C1 segment of cervical spinal cord (tissue), 14 donors: ENCODE measurements at places on chromosomes 1 and 21.

DNA sequence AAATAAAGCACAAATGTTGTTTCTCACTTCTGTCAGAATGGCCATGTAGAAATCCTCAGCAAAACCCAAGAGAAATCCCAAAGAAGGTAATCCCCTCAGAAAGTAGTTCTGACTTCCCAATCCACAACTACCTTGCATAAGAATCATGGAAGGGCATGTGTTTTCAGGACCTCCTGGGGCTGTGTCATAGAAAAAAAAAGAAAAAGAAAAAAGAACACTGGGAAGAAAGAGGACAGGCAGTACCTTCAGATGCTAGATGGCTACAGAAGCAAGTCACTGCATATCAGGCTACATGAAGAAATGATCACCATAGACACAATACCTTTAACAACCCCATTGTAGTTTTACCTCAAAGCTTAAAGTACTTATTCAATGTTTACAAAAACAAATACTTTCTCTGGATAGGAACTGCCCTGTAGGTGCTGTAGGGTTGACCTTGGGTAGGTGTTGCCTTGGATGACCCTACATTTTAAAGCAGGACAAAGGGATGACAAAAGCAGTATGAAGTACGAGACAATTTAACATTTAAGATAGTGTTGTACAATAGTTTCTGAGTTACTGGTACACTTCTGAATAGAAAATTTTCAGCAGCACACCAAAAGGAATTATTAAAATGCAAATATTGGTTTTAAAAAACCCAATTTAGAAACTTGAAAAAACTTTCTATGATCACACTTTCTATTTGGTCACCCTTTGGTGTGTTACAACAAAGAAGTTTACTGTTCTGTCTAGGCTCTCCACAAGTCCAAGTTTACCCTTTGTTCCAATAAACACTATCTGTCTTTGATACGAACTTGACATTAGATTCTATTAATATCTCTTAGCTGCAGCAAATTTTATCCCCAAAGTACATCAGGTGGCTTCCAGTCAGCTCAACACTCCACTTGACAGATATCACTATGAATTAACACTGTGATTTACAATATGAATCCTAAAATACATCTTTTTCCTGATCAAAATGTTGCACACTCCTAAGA, 5.0 kb downstream of the TRIT1 start:
- DNase-seq: no peak

DNA sequence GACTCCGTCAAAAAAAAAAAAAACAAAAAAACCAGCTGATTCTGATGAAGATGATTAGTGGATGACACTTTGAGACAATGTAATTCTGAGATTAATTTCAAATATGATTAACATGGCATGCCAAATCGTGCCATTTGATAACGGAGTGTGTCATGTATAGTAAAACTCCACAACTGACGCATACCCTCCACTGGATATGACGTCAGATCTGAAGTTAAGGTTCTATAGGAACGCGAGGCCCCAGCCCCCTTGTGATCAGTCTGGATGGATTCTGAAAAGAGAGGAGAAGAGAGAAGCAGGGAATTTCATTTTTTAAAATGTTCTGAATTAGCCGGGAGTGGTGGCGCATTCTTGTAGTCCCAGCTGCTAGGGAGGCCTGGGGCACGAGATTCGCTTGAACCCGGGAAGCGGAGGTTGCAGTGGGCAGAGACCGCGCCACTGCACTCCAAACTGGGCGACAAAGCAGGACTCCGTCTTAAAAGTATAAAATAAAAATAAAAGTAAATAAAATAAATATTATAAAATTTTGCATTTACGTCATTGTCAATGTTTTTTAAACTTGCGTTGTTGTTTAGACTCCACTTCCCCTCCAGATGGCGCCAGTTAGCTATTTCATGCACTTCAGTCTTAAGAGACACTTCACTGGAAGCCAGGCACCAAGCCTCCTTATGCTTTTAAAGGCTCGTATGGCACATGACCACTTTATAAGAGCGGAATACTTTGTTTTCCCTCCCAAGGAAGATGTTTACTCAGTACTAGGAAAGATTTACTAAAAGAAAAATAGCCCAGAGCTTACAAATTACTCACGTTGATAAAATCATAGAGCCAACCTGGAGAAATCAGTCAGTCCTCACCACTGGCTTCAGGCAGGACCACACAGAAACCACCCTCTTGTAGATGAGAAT, 65.5 kb downstream of the UBE2U start:
- DNase-seq: peak; percentile 49

- DNase-seq: no peak
Observed at GRCh38 chr1:197130677-197131304, 15.7 kb downstream of the ASPM start.

DNA sequence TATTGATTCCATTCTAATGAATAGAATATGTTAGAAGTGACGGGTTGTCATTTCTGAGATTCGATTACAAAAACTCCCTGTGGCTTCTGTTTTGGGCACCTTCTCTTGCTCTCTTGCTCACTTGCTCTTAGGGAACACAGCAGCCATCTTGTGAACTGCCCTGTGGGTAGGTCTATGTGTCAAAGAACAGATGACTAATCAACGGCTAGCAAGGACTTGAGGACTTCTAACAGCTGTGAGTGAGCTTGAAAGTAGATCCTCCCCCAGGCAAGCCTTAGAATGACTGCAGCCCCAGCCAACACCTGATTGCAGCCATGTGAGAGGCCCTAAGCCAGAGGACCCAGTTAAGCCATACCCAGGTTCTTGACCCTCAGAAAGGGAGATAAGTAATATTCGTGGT, 49.3 kb downstream of the AZIN2 start:
- no peak for DNase-seq

DNA sequence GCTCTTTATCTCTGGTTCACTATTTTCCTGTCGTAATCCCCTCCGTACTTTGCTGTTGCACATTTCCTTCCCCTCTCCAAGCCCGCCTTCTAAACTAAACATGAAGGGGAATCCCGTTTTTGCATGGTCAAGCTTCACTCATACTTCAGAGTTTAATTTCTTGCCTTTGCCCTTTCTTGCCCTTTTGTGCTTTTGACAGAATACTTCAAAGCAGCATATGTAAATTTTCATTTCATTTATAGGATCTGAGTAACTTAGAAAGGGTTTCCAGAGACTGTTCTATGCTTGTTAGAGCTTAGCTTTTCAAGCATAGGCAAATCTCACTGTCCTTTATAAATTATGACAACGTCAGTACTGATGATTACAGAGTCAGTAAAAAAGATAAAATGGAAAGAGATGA, 27.7 kb downstream of the SPATA45 start:
- no peak for DNase-seq

GRCh38 chr1:156241926-156242325, at the start of gene BGLAP:
Gene BGLAP, plus strand, starts transcription at chr1:156242184. Its CDS starts 48 bp downstream, at chr1:156242232.
- no peak for DNase-seq

- DNase-seq: no peak
Observed at GRCh38 chr1:173459885-173460284, 17.2 kb upstream of the PRDX6 start.

GRCh38 chr1:162178432-162178831, 108.9 kb downstream of the NOS1AP start:
- DNase-seq: no peak

DNA sequence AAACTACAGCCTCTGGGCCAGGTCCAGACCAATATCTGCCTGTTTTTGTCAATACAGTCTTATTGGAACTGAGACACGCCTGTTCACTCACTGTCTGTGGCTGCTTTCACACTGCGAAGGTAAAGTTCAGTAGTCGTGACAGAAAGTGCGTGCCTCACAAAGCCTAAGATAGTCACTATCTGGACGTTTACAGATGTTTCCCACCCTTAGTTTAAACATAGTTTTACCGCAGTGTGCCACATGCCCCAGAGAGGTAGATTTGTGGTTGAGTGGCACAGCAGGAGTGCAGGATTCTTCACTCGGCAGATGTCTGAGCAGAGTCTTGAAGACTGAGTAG, 61.9 kb downstream of the NFASC start:
- no peak for DNase-seq

DNA sequence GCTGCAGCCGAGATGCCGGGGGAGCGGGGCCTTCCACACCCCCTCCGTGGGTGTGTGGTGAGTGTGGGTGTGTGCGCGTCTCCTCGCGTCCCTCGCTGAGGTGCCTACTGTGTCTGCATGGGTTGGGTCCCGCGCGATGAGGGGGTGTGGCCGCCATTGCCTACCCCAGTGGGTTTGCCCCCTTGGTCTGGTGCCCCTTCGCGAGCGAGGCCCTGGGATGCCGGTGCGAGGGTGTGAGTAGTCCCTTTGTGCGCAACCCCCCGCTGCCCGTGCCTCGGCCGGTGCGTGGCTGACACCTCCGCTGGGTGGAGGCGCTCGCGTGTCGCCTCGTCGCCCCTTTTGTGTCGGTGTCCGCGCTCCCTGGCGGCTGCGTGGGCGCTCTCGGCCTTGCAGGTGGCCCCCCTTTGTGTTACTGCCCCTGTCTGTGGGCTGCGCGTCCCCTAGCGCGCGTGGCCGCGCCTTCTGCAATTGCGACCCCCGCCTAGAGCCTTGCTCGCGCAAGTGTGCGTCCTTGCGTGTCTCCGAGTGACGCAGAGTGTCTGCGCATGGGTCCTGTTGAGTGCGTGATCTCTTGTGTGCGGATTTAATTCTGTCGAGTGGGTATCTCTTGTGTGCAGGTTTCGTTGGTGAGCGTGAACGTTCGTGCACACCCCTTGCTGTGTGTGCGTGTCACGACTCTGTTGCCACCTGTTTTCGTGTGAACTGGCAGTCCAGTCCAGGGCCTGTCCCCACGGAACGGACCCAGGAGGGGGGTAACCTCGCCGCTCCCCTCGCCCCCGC, 553 bp downstream of the TTC3 start:
- DNase-seq: peak; percentile 80

- no peak for DNase-seq
Observed at GRCh38 chr1:167679714-167680113, 42.1 kb upstream of the MPZL1 start.

DNA sequence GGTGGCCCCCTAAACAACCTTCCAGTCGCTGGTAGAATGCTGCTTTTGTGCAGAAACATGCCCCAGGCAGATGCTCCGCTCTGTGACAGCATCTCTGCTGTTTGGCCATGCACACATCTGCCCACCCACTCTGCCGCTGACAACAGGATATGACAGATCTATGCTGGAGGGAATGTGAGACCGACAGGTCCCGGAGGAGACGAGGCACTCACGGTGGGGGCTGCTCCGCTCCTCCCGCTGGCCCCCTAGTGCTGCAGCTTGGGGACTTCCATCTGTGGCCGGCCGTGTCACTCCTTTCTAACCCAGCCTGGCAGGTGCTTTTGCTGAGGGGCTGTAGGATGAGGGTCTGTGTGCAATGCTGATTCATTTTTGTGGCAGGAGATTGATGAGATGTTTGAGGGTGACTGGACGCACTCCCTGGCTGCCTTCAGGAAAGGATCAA, 49.1 kb upstream of the DMRTB1 start:
- DNase-seq: no peak

DNA sequence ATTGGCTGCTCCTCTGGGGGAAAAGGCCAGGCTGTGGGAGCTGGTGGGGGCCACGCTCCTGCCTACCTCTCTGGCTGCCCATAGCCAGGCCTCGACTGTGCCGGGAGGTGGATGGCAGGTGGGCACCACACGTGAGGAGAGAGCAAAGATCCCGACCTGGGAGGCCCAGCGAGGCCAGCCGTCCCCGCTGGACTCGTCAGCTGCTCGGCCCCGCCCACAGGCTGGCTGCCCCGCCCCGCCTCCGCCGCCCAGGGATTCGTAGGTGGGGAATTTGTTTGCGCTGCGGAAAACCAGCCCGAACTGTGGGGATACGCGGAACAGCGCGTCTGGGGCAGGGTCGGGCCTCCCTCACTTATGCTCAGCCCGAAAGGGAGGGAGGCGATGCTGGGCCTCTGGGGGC, 31.7 kb downstream of the TP73 start:
- no peak for DNase-seq

DNA sequence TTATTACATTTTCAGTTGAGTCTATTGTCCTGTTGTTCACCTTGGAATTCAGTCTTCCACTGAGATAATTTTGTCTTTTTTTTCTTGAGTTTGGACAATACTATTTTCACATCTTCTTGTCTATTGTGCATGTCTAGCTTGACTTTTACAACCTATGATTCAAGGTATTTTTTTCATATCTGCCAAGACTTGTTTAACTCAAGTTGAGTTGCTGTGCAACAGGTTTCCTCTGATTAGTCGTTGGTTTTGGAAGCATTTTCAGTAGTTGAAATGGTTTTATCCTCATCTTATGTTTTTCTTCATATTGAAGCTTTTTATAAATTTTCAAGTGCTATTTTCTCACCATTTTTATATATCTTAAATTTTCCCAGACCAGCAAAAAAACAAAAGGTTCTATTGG, 103.6 kb downstream of the SCMH1 start:
- no peak for DNase-seq

DNA sequence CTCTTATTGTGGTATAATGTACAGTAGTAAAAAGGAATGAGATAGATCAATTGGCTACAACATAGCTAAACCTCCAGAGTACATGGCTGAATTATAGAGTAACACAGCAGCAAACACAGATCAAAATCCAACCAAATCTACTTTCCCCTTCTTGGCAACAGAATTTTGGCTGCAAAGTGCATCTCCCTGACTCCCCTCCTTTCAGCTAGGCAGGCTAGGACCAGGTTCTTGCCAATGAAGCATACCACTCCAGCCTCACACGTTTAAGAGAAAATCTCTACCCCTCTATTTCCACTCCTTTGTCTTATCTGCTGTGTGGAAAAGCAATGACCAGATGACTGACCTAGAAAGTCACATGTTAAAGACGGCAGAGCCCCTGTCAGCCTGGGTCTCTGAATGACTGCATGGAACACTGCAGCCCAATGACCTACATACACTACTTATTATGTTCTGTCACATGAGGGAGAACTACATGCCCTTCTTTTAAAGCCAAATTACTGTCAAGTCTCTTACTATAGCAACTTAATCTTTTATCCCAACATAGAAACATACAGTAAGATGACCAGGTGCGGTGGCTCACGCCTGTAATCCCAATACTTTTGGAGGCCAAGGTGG, 99.1 kb downstream of the HLCS start:
- DNase-seq: no peak

DNA sequence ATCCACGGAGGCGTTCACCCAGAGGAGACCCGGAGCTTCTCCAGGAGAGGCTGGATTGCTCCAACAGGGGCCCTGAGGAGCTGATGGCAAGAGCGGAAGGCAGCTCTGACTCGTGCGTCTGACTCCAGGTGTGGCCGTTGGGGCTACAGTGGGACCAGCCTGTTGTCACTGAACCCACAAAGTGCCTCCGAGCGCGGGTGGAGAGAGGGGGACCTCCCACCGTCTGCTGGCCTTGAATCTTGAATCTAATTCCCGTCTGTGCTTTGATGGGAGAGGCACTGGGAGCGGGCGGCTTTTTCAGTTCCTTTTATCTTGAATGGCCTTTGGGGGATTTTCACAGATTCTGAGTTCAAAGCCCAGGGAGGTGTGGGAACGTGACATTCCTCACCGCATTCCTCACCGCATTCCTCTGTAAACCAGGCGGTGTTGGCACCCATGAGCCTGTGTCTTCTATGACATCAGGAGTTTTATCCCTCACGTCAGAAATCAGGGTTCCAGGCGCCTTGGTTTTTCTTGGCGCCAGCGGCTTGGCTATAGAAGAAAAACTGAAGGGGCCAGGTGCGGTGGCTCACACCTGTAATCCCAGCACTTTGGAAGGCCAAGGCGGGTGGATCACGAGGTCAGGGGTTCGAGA, 39.2 kb upstream of the COL18A1 start:
- DNase-seq: no peak
